Pancreas (tissue), 10 donors: ENCODE measurements at places on chromosomes 5 and 9. TPM values are rescaled to one million over a fixed set of nuclear protein-coding genes. Genes with fewer than 3 reads are reported as not detected.
A peak's percentile ranks its signal among the peaks of the same experiment; 100 is the strongest.

- peak; percentile 26 for DNase-seq
These were observed 1.2 kb downstream of the ANKRD33B start for GRCh38 chr5:10564838-10565784.

DNA sequence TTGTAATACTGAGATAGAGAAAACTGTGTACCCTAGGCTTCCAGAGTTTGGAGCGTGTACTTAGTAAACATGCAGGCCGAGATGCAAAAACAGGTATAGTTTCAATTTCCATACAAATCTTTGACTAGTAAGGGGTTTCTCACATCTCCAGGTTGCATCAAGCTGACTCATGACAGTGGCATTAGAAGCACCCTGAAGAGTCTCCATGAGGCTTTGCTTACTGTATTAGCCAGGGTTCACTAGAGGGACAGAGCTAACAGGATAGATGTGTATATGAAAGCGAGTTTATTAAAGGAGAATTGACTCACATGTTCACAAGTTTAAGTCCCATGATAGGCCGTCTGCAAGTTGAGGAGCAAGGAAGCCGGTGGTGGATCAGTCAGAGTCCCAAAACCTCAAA is 275.3 kb upstream of the CDH6 start:
- DNase-seq, result no peak

DNA sequence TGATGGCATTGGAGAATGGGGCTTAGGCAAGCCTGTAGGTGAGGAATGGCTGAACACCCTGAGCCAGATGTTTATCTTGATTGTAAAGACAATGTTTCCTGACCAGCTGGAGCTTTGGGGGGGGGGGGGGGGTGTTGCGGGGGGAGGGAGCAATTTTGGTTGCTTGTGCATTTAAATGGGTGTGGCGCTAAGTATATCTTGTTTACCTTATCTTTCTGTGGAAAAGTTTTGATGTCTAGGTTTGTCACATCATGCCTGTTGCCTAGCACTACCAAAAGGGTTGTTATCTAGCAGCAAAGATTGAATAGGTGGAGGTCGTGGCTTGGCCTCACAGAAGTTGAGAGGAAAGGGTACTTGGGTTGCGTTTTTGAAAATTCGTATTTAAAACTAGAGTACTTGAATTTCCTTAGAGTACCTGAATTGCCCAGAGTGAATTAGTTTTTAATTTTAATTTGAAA is 1.3 kb downstream of the SMAD5 start:
- no peak for DNase-seq

DNA sequence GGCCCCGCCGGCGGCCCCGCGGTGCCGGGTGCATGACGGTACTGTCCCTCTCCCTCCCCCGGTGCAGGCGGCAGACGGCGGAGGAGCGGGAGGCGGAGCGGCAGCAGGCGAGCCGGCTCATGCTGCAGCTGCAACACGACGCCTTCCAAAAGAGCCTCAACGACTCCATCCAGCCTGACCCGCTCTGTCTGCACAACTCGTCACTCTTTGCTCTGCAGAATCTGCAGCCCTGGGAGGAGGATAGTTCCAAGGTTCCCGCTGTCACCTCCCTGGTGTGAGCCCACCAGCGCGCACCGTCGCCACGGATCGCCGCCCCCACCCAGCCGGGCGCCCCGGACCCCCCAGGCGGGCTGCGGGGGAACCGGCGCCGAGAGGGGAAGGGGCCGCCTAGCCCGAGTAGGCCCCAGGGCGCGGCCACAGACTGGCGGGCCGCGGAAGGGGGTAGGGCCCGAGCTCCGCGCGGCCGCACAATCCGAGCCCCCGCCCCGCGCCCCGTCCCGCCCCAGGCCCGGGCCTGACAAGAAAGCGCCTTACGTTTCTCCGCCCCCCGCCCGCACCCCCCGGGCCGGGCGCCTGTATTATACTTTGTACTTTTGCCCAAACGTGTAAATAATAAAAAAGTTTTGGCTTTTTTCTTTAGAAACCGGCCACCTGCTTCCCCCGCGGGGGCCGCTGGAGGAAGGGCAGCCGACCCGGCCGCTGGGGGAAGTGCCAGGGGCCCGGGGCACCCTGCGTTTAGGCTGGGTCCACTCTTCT is 2.5 kb downstream of the TLX3 start:
- no peak for DNase-seq

DNA sequence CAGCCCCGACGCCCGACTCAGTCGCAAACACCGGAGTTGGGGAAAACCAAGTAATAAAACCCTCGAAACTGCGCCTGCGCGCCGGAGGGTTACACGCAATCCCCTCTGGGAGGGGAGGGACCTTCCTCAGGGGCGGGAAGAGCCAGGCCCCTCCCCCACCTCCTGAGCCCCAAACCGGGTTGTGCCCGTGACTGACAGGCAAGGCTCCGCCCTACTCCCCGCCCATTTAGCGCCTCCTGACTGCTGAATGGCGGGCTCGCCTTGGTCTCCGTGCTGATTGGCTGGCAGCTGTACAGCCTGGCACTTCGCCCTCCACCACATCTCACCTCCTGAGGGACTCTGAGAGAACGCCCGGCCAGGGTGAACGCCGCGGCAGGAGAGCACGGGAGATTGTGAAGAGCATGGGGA is at the start of gene PRDM9:
Gene PRDM9, plus strand, starts transcription at position 332 of the 408 bp plus-strand sequence. CDS start 1,425 bp downstream, outside the sequence.
- peak; percentile 89 for DNase-seq

DNA sequence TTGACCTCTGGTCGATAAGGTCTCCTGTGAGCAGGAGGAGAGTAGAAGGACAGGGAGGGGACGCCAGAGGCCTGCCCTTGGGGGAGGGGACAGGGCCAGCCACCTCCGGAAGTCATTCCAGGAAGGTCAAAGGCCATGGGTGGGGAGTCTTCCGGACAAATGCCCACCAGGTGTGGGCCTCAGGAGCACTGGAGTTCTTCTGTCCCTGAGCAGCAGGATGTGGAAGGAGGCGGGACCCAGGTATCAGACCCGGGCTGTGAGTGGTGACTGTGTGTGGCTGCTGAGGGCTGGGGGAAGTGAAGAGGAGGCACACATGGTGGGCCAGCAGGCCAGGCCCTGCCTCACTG is 13.9 kb downstream of the FGF18 start:
- DNase-seq, result no peak

DNA sequence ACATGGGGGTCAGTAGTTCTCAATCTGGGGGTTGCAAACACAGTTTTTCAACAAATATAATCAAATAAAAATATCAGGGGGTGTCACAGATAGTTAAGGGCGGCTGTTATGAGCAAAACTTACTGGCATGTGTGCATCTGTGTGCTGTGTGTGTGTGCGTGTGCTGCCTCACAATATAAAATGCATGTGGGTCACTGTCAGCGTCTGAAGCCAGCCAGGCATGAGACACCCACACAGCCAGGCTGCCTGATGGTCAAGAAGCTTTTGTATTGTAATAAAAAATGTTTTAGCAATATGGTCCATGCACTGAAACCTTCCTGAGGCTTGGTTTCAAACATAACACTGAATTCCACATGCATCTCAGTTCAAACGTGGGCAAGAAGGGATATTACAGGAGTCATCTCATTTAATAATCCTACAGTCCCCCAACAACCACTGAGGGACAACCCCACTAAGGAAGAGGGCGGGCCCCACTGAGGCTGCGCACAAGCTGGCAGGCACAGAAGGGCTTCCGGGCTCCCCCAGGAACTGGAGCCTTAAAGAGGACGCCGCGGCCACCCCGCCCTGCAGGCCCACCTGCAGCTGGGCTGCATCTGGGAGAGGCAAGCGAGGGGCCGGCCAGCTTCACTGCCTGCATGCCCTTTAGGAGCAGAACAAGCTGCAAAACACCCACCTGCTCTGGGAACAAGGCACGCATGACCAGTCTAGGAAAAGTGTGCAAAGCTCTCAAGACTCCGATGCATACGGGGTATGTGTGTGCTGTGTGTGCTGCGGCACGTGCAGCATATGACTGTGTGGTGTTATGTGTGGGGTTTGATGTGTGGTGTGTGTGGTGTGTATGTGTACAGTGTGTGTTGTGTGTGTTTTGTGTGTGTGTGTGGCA is 14.1 kb downstream of the SEMA4D start:
- no peak for DNase-seq

Gene LIFR
- 7.1 TPM for polyA plus RNA-seq

DNA sequence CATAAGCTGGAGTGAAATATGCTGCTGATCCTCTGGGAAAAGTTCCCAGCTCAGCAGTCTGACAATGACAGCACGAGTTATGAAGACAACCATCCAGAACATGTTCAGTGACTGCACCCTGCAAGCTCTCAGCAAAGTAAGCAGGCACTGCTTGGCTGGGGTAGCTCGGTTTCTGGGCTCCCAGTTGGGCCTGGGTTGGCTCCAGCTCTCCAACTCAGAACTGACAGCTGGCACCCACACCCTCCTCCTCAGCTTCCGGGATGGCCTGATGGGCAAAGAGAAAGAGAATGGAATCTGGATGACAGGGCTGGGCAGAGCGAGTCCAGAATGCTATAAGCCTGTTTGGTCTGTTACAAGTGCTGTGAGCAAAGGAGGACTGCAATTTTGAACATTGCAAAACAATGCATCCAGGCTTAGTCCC is 185.0 kb downstream of the CSNK1G3 start:
- no peak for DNase-seq

DNA sequence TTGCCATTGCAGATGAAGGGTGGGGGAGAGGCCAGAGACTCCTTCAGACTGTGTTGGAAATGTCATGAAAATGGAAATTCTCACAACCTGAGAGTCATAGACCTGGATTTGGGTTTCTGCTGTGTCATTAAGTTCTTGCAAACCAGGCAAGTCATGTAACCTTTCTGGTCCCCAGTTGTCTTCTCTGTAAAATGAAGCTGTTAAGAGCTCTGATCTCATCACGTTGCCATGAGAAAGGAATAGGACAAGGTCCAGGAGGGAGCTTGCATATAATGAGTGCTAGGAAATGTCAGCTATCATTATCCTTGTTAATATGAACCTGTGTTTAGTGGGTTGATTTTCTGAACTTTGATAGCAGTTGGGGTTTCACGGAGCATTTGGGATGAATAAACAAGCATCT is 59.1 kb downstream of the FGF1 start:
- no peak for DNase-seq

DNA sequence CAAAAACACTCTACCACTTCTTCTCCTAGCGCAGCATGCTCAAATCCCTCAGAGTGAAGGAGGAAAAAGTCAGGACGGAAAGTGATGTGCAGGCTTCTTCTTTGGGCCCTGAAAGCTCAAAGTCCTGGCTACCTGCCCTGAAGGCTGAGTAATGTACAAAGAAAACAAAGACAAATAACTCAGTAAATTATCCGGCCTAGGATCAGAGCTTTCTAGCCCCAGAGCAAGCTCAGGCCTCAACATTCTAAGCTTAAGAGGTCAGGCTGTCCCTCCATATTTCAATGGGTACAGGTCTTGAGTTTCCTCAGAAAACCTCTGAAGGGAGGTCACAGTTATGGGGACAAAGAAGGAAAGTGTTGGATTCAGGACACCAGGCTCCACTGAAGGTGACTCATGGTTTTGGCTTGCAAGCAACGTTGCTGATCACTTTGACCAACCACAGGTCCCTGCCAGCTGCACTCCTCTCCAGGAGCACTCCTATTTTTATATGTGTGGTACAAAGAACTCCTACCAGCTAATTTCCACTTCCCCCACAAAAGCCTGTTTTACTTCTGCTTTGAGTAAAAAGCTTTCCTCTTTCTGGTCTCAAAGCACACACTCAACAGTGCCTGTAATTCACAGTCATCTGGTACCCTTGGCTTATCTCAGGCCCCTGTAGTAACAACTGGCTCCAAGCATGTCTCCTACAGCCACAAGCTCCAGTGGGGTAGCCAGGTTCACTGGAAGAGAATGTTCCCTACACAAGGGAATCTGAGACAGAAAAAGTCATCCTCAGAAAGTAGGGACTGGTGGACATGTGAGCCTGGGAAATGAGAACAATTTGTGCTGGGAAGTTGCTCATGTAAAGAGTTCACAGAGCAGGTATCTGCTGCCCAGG is 115.7 kb downstream of the UGCG start:
- DNase-seq, result peak; percentile 47

GRCh38 chr9:76562511-76562911 is 103.5 kb downstream of the GCNT1 start:
- DNase-seq, result no peak

Gene DHFR
- 1.9 TPM for polyA plus RNA-seq
